HCEC 1CT (cell line): ENCODE measurements at places on chromosomes 5 and 9.

DNA sequence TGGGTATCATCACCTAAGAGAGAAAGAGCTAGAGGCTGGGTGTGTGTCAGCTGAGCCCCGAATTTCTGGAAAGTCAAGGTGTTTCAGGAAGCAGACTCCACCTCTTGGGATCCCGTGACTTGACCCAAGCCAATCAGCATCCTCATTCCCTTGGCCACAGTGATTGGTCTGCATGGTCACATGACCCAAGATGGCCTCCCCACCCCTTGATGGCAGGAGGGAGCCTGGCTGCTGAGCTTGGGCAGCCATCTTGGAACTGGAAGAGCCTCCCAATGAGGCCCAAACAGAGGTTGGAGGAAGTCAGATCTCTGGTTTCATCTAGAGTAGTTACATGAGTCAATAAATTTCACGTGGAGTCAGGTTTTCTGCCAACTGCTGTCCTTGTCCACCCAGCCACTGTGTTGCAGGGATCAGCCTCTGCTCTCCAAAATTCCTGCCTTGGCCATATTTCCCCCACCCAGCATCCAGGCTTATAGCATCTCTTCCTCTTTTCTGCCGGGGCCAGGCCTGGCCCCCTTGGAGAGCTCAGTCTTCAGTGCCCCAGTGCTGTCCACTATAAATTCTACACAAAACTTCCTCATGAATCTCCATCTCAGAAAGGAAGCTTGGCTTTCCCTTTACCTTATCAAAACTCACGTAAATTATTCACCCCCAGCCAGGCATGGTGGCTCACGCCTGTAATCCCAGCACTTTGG lies 17.2 kb upstream of the SUSD3 start:
- no peak for DNase-seq

DNA sequence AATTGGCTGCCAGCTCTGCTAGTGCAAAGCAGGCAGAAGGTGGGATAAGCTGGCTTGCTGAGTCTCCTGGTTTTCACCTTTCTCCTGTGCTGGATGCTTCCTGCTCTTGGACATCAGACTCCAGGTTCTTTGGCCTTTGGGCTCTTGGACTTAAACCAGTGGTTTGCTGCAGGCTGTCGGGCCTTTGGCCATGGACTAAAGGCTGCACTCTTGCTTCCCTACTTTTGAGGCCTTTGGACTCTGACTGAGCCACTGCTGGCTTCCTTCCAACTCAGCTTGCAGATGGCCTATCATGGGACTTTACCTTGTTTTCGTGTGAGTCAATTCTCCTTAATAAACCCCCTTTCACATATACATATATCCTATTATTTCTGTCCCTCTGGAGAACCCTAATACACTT lies 1293.9 kb upstream of the CDH6 start:
- no peak for DNase-seq

DNA sequence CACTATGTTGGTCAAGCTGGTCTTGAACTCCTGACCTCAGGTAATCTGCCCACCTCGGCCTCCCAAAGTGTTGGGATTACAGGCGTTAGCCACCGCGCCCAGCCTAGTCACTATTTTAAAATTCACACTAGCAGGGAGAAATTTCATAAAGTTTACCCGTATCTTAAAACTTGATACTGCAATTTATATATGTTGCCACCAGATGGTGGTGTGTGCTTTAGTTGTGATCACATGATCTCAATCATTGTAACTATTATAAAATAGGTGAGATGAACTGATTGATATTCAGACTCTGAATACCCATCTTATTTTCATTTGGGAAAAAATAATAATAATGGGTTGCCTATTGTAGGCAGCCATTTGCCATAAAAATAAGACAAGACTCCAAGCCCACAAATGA lies 1330.4 kb upstream of the WWC1 start:
- no peak for DNase-seq

GRCh38 chr5:84149094-84149493 lies 235.6 kb downstream of the EDIL3 start:
- no peak for DNase-seq

GRCh38 chr5:132423438-132423898 lies 54.0 kb downstream of the SLC22A5 start:
- DNase-seq = no peak

- DNase-seq = no peak
These were observed 181.0 kb upstream of the CLINT1 start for GRCh38 chr5:158039911-158040347.

- DNase-seq = no peak
These were observed 33.0 kb upstream of the CHD1 start for GRCh38 chr5:98961665-98962344.

DNA sequence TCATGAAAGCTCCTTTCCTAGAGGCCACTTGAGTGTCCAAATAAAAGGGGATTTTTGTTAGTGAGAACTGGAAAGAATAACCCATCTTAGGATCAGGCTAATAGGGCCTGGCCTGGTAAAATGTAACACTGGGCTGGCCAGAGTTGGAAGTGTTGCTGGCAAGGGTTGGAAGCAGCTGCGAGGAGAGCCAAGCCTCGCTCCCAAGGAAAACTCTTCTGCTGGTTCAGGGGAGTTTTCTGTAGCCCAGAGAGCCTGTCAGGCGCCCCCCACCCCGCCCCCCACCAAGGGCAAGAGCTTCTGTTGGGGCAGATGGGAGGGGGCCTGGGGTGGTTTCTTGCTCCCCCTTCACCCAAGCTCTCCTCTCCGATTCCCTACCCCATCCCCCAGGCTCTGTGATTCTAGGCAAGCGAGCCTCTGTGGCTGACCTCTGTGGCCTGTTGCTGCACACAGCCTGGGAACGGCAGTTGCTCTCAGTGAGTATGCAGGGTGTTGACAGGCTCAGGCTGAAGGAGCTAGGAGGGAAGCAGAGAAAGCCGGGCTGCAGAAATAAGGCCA lies 547.8 kb downstream of the CCDC171 start:
- DNase-seq = peak; percentile 64

DNA sequence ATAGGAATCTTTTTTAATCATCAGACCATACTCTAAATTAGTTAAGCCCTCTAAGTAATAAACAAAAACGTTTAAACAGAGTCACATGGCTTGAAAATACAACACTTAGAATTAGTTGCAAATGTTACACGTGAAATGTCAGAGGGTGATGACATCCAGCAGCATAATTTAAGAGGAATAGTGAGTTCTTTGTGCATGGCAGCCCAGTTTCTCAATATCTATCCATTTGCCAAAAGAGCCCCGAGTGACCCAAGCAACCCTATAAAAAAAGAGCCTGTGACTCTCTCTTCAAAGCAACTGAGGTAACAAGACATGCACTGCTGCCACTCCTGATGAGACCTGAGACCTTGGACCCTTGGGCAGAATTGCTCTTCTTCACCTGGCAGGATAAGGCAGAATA lies 96.9 kb upstream of the RASA1 start:
- DNase-seq = no peak

DNA sequence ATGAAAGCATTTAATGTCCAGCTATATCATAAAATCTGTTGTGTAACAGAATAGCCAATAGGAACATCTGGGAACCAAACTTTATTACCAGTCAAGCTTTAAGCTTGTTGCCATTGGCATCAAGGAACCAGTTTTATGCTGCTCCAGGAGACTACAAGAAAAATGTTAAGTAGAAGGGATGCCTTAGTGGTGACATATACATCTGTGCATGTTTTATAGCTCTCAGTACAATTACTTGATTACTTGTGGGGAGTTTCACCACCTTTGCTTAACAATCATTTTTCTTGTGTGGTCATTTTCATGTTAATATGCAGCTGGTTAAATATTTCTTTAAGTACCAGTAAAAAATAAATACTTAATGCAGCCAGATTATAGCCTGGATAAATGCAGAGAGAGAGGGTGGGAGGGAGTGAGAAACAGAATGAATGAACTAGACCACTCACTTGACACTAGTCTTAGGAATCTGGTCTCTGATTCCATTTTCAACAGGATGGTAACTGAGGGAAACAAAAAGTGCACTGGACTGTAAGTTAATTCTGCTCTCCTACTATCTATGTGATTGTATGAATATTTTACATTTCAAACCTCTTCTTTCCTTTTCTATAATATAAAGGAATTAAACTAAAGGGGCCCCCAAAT lies 35.7 kb upstream of the LURAP1L start:
- no peak for DNase-seq

- no peak for DNase-seq
These were observed 8.5 kb upstream of the GPR150 start for GRCh38 chr5:95611396-95611795.

DNA sequence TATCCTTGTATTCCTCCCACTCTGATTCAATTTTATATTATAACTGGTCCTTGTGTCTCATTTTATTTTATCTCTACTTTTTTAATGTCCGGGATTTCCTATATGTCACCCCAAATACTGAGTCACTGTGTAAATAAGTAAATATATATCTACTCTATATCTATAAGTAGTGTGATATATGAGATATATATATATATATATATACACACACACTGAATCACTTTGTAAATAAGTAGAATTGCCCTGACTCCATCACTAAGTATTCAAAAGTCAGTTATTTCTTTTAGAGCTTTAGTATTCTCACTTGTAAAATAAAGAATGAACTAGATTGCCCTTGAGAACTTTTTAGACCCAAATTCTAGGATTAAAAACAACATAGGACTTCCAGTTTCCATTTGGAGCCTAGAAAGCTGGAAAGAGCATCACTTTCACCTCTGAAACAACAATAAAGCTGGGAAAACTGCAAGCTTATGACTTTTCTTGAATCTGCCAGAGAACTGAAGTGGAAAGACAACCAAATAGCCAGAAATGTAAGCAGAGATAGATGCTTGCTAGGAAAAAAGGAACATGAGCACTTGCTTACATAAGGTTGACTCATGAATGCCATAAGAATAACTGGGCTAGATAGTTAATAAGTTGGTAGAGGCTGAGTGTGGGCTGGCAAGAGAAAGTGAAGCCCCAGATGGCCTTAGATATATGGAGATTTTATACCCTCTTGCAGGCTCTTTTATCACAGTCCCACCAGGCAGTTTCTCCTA lies 171.1 kb upstream of the TLX3 start:
- DNase-seq = no peak

DNA sequence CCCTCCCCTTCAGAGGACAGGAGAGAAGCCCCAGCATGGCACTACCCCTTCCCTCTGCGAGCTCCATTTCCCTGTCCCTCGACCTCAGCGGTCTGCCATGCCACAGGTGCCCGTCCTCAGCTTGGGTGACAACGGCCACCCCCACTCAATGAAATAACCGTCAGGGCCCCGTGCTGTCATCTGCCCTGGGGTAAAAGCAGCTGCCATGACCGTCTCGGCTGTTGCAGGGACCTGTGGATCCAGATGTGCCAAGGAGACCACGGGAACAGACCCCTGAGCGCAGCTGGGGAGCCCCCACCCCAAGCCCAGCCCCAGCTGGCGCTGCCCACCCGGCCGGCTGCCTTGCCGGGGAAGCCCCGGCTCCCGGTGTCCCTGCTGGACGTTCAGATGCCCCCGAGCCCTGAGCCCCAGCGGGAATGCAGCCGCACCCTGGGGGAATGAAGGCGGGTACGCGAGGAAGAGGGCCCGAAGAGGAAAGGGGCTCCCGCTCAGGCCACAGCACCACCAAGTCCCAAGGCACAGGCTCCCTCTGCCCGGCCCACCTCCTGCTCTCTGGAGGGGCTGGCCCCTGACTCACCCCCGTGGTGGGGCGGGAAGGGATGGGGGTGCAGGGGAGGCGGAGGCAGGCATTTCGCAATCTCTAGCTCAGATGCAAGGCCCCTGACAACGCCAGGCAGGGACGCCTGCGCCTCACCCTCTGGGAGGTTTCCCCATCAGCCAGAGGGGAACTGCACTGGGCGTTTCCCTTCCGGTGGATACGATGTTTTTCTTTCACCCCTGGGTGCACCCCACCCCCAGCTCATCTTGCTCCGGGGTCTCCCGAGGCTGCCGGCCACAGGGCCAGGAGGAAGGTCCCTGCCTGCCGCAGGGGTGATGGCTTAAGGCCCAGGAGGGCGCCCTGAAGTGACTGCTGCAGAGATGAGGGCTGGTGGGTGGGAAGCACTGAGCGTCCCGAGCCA lies 49.2 kb downstream of the NACC2 start:
- DNase-seq = no peak

- DNase-seq = no peak
These were observed 78.9 kb upstream of the LRRC70 start for GRCh38 chr5:62499756-62500155.

- no peak for DNase-seq
These were observed 1915.8 kb upstream of the CDH6 start for GRCh38 chr5:29277642-29278041.

DNA sequence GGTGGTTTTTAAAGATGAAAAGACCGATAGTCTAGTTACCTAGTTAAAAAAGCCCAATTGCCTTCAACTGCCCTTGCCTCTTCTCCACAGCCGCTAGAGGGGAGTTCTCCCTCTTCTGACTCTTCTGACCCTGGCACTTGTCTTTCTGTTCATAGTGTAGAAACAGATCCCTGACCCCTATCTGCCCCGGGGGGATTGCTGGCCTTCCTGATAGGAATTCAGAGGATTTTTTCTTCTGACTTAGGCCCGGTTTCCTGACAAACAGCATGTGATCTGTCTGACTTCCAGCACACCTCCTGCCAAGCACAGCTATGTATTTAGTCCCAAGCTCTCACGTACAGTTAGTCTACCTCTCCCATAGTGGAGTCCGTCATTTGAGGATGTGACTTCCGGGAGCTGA lies 5.0 kb upstream of the TMEM268 start:
- DNase-seq = no peak

GRCh38 chr9:8677741-8678140 lies 878.2 kb upstream of the DMAC1 start:
- DNase-seq = no peak

DNA sequence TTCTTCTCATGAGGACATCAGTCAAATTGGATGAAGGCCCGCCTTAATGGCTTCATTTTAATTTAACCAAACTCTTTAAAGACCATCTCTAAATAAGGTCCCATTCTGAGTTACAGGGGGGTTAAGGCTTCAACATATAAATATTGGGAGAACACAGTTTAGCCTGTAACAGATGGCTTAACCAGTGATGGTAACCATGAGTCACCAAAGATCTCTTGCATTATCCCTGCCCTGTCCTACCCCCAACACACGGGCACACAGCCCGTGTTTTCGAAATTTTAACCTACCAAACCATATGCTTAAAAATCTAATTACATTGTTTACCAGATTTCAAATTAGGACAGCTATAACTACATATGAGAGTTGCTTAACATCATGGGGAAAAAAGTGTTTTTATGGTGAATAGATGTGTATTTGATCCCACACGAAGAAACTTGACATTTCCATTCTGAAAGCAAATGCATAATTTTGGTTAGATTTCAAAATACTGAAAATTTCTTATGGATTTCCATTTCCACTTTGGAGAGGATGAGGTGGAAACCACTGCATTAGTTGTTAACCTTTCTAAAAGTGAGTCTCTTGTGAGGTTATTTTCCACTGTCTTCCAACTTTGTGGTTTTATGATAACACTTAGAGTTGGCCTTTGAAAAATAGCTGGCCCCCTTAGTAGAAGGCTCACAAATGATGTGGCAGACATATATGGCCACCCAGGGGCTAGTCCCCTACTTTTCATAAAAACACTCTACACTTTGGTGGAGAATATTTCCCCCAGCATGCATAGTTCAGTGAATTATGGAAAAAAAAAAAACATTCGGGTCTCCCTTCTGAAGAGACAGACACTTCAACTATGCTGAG lies 849.3 kb downstream of the TLE1 start:
- no peak for DNase-seq

DNA sequence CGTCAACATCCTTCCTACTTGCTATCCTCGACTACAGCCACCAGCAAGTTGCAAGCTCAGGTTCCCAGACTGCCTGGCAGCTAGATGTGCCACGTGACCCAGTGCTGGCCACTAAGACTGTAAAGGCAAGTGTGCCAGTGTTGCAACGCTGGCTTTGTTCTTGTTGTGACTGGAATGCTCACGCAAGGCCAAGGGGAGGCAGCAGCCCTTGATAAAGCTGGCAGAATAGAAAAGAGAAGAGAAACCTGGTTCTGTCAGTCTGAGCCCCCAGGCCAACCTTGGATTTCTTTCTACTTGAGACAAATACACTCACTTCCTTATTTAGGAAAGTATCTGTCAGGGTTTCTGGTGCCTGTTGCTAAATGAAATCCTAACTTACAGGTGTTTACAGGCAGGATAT lies 113.0 kb downstream of the KLHL3 start:
- no peak for DNase-seq
